ENCODE measurements at places on chromosomes 2 and 18.

DNA sequence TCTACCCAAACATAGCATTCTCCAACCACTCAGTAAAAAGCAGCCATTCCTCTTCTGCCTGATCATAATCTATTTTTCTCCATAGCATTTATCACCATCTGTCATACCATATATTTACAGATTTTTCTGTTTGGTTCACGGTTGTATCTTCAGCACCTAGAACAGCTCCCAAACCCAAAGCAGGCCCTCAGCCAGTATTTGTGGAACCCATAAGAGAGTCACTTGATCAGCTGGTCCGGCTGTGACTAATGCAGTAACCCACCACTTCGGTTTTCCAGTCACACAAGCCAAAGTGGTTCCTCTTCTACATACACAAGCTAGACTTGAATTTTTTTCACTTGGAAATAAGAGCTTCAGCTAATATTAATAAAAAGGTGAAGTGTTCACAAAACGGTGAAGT is 511.6 kb upstream of the CELF4 start:
- no peak for DNase-seq

- DNase-seq, result no peak
Observed at GRCh38 chr2:181581534-181581933, 75.4 kb downstream of the CERKL start.

GRCh38 chr18:62894681-62895390 is 179.5 kb downstream of the PHLPP1 start:
- no peak for DNase-seq

- DNase-seq, result no peak
Observed at GRCh38 chr2:123514613-123515207, 510.4 kb upstream of the CNTNAP5 start.

GRCh38 chr2:43509886-43510285 is 86.0 kb downstream of the THADA start:
- DNase-seq, result no peak

- DNase-seq, result peak; percentile 16
Observed at GRCh38 chr2:217099561-217099960, 239.7 kb upstream of the TNP1 start.

DNA sequence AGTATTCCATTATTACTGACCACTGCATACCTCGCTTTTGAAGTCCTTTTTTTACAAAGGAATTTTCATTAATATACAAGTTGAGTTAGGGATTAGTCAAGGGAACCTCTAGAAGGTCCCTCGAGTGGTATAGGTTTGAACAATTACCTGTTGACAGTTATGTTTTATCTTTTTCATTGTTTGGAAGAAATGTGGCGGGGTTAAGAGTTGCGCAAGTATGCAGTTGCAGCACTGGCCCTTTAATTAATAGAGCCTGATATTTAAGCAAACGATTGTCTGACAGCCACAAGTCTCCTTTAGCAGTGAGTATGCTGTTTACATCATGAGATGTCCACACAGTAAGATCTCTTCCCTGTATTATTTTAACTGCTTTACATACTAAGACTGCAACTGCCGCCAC is 24.3 kb downstream of the KYNU start:
- DNase-seq, result no peak

- DNase-seq, result no peak
Observed at GRCh38 chr2:26582890-26583289, 58.3 kb downstream of the CIB4 start.

DNA sequence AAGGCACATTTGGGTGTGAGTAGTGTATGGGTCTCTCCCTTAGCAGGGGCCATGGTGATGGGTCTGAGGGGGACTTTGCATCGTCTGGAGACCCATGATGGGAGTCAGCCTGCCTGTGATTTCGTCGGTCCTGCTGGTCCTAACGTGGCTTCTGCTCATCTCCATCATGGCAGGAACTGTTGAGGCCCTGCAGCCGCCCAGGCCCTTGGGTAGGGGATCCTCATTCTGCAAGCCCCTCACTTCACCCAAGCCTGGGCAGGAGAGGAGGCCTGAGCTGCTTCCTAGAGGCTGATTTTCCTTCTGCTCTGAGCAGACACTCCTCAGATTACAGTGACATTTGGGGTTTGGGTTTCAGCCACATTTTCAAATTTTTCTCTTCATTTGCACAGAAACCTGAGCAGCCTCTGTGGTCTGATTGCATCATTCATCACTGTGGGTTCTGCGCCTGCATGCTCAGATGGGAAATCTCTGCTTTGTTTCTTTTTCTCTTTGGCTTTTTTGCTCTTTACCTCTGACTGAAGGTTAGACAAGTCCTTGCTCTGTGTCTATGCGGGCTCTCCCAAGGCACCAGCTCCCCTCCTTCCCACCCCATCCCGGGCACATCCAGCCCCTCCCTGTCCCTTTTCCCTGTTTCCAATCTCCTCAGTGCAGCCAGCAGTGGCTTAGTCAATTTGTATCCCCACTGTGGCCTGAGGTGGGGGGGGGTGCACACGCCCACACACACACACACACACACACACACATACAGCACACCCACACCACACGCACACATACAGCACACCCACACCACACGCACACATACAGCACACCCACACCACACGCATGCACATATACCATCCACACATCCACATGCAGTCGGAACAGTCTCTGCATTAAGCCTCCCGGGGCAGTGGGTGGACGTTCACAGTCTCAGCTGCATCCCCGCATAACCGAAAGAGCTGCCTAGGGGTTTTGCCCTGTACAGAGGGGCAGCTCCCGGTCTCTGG is 305.4 kb upstream of the HS6ST1 start:
- DNase-seq, result no peak

Measured in BE2C (cell line).